ENCODE measurements at places on chromosomes 5 and 9.

DNA sequence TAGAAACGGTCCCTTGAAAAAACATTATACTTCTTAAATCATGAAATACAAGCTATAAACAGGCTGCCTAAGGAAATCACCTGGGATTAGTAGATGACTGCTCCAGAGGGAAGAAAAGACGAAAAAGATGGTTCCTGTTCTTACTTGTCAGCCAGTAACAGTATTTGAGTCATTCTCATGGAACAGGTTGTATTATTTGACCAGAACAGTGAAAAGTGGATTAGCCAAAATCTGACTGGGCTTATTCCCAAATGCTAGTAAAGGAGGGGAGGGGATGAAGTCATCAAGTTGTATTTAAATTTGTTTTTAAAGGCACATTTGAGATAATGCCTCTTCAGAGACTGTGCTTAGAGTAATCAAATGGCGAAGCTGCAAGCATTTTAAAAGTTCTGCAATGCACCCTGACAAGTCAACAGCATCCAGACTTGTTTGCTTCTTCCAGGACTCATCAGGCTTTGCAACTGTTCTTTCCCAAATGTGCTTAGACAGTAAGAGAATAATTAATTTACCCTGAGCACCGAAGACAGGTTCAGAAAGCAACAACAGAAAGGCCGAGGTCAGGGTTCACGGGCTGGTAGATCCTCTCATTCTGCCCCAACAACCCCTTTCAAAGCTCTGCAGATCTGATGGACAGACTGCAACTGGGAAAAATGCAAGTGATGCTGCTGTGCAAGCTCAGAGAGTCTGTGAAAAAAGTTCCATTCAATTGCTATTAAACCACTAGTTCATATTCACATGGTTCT, 800.6 kb downstream of the KCTD16 start:
- no peak for DNase-seq

GRCh38 chr5:73067213-73067612, 53.2 kb upstream of the TMEM171 start:
- no peak for DNase-seq

DNA sequence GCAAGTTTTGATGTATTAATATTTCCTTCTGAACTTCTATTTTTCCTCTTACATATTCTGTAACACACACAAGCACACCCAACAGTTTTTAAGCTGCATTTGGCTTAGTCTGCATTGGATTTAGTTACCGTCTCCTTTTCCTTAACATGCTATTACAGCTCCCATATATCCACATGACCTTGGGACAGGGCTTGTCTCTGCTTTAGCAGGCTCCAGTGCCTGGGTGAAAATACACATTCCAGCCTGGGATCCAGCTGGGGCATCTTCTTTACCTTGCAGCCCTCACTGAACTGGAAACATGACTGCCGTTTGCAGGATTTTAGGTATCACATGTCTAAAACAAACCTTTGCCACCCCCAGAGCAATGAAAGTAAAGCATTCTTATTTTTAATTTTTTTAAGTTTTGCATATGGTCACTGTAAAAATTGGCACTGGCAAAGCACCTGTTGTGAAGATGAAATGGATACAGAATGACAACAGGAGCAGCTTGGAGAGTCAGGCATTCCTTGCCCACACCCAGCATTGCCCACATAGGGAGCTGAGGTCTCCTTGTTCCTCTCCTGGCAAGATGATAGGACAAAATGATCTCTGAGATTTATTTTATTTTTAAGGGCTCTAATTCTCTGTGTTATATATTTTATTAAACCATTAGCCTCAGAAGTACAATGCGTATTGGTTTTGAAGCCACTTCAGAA, 4.0 kb downstream of the GADD45G start:
- no peak for DNase-seq

DNA sequence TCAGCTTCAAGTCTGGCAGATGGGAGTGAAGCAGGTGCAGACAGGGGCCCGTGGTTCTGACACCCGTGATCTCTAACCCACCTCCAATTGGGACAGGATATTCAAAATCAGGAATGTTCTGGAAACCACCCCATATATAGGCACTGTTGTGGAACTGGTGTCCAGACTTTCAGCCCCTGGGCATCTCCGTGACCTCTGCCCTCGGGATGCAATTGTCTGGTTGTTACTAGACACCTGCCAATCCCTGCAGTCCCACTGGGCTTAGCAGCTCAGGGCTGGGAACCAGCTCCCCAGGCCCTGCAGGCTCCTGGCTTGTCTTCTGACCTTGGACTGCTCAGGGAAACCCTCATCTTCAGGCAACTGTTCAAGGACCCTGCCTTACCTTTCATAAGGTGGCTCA, 38.8 kb downstream of the NTNG2 start:
- no peak for DNase-seq

GRCh38 chr9:114266969-114267368, 55.9 kb upstream of the ORM1 start:
- DNase-seq, result no peak

Measured in T-helper 2 cell (primary cell).